Cardiac atrium fibroblast (primary cell): ENCODE measurements at places on chromosomes 4 and X. TPM values are rescaled to one million over a fixed set of nuclear protein-coding genes. Genes with fewer than 3 reads are reported as not detected.

Gene IGSF1
- not detected in 2 replicates for total RNA-seq

Gene RAB28
- total RNA-seq = 15.7 and 24.4 TPM in 2 replicates

Gene PLXNB3
- 1.3 and 6.0 TPM in 2 replicates for total RNA-seq

Gene MID2
- 10.8 and 13.0 TPM in 2 replicates for total RNA-seq

Gene GAGE12H
- total RNA-seq = not detected in 2 replicates

Gene GEMIN8
- 14.9 and 26.9 TPM in 2 replicates for total RNA-seq
